ENCODE measurements at places on chromosomes 7 and 10.

DNA sequence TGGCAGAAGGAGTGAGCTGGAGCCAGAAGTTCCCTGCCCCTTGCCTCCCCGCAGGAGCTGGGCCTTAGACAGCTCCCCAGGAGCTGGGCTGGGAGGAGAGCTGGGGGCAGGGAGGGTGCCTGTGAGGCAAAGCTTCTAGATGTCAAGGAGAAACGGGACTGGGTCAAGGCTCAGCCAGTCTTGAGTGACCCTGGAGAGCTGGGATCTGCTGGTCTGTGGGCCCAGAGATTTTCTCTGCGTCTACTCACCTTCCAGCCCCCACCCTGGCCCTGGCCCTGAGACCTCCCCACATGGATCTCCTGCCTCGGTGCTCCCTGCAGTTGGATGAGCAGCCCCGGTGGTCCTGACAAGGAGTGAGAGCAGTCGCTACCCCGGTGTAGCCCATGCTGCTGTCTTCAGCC is 20.3 kb upstream of the SHH start:
- no peak for DNase-seq

GRCh38 chr7:83629117-83629880 is 19.6 kb downstream of the SEMA3E start:
- DNase-seq = no peak

DNA sequence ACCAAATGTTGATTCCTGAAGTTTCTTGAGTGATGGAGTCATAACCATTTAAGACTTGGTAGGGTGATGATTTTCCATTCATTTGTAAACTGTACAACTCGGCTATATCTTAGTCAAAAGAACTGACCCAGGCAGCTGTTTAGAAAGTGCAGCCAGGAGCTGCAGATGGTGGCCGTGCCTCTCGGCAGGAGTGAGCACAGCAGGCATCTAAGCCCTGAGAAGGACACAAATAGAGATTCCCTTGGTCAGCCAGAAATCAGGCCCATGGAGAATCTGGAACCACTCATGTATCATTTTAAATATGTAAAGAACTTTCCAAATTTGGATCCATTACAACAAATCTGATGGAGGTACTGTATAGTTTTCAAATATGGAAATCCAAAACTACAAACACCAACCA is 177.0 kb upstream of the AKR1E2 start:
- no peak for DNase-seq

GRCh38 chr10:52481986-52482555 is 168.0 kb downstream of the DKK1 start:
- no peak for DNase-seq

GRCh38 chr7:46356371-46356770 is 435.3 kb upstream of the IGFBP3 start:
- no peak for DNase-seq

DNA sequence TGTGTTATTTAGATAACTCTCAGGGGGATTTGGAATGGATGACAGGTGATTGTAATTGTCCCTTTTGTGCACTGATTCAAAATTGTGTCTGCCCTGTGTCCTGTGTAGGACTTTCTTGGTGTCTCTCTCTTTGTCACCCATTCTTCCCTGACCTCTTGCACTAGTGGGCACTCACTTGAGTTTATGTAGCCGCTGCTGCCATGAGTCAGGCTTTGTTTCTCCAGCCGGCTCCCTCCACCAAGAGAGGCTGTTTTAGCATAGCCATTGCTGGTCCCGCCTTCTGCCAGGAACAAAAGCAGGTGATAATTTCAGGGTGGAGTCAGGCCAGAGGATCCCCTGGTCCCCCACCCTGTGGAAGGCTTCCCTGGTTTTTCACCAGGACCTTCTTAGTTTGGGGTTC is 8.4 kb downstream of the COL17A1 start:
- DNase-seq = no peak

GRCh38 chr7:5492020-5492635 is 68.5 kb upstream of the TNRC18 start:
- DNase-seq = no peak

DNA sequence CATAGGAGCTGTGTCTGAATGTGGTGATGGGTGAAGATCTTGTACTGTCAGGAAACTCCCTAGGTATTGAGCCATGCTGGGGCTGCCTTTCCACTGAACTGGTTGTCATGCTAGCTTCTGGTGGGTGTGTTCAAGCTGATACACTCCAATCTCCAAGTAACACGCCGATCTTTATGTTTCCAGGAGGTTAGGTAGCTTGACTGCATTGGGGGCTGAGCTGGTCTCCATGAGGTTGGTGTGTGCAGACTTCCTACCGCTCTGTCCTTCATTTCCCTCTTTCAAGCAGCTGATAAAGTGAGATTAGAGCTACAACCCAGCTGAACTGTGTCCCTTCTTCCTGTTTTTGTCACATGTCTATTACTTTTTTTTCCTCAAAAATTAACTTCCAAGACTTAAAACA is 265.5 kb downstream of the ANKRD30A start:
- no peak for DNase-seq

DNA sequence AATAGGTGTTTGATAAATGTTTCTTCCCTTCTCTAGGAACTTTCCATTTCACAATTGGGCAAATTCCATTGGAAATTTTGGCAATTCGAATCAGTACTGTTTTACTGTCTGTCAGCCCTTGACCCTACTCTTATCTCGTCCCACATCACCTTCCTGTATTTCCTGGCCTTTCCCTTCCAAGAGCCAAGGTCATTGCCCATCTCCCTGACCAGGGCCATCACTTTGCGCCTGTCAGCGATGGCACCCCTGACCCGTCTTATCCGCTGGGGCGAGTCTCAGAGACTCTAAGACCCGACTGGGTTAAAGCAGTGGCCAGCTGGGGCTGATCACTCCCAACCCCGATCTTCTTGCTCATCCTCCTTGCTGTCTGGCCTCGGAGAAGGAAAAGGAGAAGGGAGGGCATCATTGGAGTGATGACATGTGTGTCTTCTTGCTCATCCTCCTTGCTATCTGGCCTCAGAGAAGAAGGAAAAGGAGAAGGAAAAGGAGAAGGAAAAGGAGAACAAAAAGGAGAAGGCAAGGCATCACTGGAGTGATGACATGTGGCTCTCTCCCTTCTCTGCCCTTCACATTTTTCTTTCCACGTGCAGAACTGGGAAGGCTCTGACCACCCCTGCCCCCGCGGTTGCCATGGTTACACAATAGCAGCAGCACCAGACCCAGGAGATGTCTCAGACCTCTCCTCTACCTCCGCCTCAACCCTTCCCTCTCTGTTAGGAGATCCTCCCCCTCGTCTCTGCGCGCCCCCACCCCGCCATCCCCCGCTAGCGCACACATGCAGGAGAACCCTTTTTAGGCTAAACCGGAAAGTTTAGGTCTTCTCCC is 2.0 kb downstream of the SEMA3D start:
- no peak for DNase-seq

- DNase-seq = no peak
Observed at GRCh38 chr10:5071411-5072198, 22.6 kb upstream of the AKR1C3 start.

GRCh38 chr10:124303662-124304418 is 114.9 kb downstream of the OAT start:
- DNase-seq = no peak

DNA sequence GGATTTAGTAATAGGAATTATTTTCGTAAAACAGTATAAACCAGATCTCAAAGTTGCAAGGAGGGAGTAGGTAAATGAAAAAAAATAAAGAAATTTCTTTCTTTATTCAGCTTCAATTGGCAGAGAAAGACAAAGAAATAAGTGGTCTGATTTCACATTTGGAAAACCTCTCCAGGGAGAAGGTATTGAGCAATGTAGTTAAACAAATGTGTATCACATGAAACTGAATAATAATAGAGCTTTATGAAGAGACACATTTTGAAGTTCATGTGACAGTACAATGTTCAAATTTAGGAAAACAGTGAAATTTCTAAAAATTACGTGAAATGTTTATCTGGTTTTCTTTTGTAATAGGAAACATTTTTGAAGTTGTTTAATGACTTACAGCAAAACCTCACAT is 63.0 kb downstream of the TAX1BP1 start:
- no peak for DNase-seq

- DNase-seq = no peak
Observed at GRCh38 chr7:53672681-53673080, 637.2 kb downstream of the POM121L12 start.

DNA sequence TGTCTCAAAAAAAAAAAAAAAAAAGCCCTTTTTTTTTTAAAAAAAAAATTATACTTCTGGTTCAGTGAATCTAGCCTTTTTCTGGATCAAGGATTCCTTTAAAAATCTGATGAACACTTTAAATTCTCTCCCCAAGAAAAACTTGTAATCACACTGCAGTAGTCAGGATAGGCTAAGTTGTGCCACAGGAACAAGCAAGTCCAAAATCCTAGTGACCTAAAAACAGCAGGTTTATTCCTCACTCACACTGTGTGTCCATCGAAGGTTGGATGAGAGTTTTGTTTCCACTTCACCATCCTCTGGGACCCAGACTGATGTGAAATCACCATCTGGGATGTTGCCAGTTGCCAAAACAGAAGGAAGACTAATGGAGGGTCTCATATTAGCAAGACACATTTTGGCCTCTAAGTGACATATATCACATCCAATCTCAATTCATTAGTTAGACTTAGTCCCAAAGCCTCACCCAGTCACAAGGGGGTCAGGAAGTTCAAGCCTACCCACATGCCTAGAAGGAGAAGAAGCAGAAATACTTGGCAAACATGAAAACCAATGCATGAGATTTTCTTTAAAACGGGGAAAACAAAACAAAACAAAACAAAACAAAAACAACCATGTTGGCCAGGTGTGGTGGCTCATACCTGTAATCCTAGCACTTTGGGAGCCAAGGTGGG is 32.7 kb downstream of the CYP17A1 start:
- no peak for DNase-seq

GRCh38 chr7:102147008-102147407 is 139.7 kb upstream of the SH2B2 start:
- no peak for DNase-seq

DNA sequence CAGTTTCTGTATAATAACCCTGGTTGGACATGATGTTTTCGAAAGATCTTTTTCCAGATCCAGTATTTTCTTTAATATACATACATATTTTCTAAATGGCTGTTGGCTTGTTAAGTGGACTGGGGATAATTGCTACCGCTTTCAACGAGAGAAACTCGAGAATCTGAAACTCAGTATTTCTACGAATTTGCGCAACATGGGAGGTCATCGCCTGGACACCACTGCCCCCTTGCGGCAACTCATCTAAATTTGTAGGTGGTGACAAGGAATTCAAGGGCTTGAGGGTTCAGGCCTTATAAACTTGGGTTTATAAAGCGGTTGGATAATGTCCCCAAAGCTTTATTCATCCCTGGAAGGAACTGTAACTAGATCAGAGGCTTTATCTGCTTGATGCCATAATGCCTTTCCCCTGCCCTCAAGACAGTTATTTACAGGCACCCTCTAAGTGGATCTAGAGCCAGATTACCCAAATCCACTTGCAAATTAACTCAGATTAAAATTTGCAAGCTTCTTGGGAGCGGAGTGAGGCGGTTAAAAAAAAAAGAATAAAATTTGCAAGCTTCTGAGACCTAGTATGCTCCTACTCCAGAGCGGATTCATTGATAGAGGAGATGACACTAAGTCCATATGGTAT is 21.3 kb upstream of the KCNK18 start:
- DNase-seq = peak; percentile 39

DNA sequence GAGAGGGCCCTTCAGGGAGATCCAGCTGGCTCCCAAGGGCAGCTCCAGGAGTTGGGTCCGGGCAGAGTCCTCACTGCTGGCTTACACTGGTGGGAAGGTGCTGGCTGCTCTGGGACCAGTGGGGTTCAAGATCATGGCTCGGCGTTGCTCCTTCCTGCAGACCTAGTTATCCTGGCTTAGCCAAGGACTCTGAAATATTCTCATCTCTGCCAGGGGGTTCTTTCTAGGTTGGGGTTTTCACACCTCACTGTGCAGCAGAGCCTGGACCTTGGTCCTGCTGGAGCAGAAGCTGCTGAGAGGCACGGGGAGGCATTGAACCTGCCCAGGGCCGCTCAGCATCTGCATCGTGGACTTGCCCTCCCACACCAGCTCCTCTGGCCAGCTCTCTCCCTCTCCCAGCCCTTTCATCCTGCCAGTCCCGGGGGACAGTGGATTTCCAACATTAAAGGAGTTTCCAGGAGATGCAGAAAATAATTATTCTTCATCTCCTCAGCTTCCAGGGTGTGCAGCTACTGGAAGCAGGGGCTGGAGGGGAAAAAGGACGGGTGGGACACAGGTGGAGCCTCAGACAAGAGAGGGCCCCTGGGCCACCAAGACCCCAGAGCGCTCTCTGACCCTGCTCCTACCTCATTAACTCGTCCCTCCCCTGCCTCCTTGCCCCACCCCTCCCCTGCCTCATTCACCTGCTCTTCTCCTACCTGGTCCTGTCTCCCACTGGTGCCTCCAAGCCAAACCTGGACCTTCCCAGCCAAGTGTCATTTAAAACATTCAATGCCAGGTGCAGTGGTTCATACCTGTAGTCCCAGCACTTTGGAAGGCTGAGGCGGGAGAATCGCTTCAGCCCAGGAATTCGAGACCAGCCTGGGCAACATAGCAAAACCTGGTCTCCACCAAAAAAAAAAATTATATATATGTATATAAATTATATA is 42.5 kb downstream of the JAKMIP3 start:
- no peak for DNase-seq

DNA sequence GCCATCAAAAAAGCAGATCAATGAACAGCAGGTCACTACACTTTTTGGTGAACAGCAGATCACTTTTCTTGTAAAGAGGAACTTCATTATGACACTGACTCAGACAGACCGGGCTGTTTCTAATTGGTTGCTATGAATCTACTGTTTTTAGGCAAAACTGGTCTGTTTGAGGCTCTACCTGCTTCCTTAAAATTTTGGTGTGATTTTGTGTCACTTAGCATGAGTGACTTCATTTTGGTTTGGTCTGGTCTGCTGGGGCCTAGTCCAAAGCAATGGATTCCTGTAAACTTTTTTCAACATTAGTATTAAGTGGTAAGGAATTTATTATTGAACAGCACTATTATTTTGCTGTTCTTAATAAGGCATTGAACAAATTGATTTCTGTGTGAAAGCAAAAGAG is 41.8 kb upstream of the C10orf71 start:
- no peak for DNase-seq

DNA sequence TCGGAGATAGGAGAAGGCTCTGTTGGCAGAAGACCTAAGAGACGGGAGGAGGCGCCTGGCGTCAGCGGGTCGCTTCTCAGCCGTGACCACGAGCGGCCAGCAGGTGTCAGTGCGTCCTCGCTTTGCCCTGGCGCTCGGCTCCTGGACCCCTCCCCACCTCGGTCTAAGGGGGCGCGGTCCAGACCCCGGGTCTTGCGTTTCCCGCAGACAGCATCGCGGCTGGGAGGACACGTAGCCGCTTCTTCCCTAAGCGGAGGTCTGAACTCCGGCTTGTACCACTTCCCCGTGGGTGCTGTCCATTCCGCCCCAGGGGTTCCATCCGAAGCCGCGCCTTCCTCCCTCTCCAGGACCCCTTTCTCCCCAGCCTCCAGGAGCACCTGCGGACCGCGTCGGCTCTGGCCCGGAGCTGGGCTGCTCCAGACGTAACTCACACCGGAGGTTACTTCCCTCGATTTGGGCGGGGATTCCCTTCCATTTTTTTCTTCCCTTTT is 593 bp upstream of the ADRA2A start:
- DNase-seq = no peak

- no peak for DNase-seq
Observed at GRCh38 chr10:81008726-81009125, 471.0 kb downstream of the SH2D4B start.
